ENCODE measurements at places on chromosomes 5 and 9. TPM values are rescaled to one million over a fixed set of nuclear protein-coding genes. Genes with fewer than 3 reads are reported as not detected.

- no peak for DNase-seq
Measured at GRCh38 chr9:128361296-128361985, 9.7 kb upstream of the URM1 start.

ENTPD2 gene
- 7.5 TPM for polyA plus RNA-seq

- DNase-seq, result no peak
Measured at GRCh38 chr5:138651767-138652117, 76.5 kb upstream of the HSPA9 start.

- no peak for DNase-seq
Measured at GRCh38 chr5:22855824-22856223, 2.7 kb upstream of the CDH12 start.

IFNA2 gene
- polyA plus RNA-seq, result not detected

RLN2 gene
- 0.88 TPM for polyA plus RNA-seq

PRSS3 gene
- polyA plus RNA-seq, result not detected

ACOT12 gene
- polyA plus RNA-seq, result not detected

DNA sequence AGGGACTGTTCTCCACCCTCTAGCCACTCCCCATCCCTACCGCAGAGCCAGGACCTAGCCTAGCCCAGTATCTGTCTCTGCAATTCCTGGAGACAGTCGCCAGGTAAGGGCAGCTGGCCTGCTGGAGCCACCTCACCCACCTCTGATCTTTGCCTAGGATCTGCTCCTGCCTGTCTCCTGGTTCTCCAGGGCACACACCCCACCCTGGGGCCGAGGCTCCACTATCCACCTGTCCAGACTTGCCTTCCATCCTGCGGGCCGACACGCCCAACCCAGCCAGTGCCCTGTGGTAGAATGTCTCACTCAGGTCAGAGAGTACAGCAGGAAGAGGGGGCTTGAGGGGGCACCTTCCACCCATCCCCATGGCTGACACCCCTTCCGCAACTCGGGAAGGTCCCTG, 15.7 kb upstream of the AQP7 start:
- DNase-seq, result no peak

DNA sequence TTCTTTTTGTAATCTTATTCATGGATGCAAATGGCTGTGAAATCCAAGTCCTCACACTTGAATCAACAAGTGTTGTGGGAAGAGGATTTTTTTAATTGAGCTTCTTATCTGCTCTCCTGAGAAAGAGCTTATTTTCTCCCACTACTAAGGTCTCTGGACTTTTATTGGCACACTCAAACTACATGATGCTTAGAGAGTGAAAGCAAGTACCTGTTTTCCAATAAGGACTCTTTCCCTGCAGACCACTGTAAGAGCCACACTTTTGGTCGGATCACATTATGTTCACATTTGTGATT, 546.4 kb upstream of the ARRDC3 start:
- no peak for DNase-seq

DNA sequence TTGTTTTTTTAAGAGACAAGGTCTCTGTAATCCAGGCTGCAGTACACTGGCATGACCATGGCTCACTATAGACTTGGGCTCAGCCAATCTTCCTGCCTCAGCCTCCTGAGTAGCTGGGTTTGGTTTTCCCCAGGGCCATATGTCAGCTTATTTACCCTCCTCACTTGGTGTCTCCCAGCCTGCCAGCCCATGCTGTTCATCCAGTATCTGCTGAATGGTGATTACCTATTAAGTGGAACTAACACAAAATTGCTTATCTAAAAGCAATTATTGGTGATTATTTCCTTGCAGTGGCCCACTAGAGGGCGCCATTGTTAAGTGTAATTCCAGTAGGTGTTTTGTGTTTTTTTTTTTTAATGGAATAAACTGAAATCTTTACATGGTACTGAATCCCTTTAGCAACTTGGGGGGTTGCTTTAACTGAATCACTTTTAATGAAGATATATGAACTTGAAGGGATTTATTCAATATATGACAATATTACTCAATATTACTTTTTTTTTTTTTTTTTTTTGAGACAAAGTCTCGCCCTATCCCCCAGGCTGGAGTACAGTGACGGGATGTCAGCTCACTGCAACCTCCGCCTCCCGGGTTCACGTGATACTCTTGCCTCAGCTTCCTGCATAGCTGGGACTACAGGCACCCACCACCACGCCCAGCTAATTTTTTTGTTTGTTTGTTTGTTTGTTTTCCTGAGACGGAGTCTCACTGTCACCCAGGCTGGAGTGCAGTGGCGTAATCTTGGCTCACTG, 13.8 kb downstream of the EXOSC2 start:
- DNase-seq, result peak; percentile 77

SLC6A7 gene
- 0.75 TPM for polyA plus RNA-seq

SLC6A19 gene
- polyA plus RNA-seq, result 0.03 TPM

DNA sequence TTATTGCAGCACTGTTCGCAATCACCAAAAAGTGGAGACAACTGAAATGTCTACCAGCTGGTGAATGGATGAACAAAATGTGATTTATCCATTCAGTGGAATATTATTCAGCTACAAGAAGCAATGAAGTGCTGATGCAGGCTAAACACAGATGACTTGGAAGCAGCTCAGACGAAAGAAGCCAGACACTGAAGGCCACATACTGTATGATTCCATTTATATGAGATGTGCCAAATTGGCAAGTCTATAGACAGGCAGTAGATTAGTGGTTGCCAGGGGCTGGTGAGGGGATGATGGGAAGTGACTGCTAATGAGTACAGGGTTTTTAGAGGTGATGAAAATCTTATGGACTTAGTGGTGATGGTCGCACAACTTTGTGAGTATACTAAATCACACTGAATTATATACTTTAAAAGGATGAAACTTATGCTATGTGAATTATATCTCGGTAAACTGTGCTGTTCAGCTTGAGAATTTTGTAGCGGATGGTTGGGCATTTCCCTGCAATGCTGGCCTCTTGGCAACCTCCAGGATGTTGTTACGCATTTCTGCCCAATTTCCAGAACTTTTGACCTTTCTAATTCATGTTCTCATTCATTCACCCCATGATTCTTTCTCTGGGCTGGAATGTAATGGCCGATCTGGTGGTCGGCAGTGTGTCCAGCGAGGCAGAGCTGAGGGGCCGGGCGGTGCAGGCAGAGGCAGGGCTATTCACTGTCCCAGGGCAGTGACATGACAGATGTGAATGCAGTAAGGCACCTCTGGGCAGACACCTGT, 22.0 kb upstream of the WNK2 start:
- DNase-seq, result peak; percentile 81

GRCh38 chr9:97975376-97975775, 7.8 kb upstream of the ANP32B start:
- DNase-seq, result no peak

DNA sequence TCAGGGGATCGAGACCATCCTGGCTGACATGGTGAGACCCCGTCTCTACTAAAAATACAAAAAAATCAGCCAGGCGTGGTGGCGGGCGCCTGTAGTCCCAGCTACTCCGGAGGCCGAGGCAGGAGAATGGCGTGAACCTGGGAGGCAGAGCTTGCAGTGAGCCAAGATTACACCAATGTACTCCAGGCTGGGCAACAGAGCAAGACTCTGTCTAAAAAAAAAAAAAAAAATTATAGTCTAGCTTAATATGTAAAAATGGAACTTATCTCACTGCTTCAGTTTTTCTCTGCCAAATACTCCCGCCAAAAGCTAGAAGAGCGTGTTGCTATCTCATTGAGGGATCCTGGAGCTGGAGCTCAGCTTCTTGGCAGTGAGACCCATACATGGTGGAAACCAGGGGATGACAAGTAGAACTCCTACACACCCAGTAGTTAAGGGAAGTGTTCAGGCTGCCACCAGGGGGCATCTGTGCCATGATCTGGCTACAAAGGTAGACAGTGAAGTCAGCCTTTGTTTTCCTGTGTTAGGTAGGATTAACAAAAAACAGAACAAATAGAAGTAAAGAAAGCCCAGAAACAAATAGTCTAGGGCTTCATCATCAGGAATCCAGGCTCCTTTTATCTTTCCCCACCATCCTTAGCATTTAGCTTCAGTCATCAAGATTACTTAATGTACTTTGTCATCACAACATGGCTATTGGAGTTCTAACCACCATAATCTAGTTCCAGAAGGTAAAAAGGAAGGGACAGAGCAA, 33.6 kb upstream of the GLIPR2 start:
- peak; percentile 78 for DNase-seq

GPR150 gene
- 0.08 TPM for polyA plus RNA-seq

GRCh38 chr5:675871-676698, 17.1 kb downstream of the TPPP start:
- DNase-seq, result no peak

SRD5A1 gene
- polyA plus RNA-seq, result 9.7 TPM

PCDHGB7 gene
- polyA plus RNA-seq, result 8.3 TPM

LVRN gene
- 3.6 TPM for polyA plus RNA-seq

SPINK7 gene
- not detected for polyA plus RNA-seq

DNAH5 gene
- 0.69 TPM for polyA plus RNA-seq

- no peak for DNase-seq
Measured at GRCh38 chr9:6197330-6197729, 18.3 kb upstream of the IL33 start.

DNA sequence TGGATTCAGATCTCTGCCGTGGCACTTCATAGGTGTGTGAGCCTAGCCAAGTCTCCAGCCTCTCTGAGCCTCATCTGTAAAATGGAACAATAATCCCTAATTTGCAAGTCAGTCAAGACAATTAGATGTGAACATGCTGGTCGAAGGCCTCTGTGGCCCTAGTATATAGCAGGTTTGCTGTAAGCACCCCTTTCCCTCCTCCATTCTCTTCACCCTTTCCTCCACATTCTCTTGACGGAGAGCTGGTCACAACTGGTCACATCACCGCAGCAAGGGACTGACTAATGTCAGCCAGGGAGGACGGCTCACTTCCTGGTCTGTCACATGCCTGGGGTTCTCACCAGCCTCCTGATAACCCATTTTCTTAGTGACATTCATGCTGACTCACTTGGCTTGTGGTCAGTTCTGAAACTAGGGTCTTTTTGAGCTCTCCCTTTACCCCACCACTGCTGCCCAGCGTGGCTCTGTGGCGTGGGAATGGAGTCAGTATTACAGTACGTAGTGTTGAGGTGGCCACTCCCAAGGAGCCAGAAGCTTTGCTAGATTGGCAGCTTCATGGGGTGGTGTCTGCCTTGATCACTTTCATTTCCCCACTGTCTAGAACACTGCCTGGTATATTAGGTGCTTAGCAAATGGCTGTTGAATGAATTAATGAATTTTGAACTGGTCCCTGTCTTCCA, 47.8 kb downstream of the ERGIC1 start:
- DNase-seq, result no peak

GRCh38 chr9:85508616-85509015, 233.1 kb downstream of the AGTPBP1 start:
- no peak for DNase-seq

IL4 gene
- polyA plus RNA-seq, result not detected

- no peak for DNase-seq
Measured at GRCh38 chr5:143733665-143734455, 78.1 kb upstream of the HMHB1 start.

- DNase-seq, result no peak
Measured at GRCh38 chr5:88671505-88672499, 211.2 kb downstream of the MEF2C start.

DNA sequence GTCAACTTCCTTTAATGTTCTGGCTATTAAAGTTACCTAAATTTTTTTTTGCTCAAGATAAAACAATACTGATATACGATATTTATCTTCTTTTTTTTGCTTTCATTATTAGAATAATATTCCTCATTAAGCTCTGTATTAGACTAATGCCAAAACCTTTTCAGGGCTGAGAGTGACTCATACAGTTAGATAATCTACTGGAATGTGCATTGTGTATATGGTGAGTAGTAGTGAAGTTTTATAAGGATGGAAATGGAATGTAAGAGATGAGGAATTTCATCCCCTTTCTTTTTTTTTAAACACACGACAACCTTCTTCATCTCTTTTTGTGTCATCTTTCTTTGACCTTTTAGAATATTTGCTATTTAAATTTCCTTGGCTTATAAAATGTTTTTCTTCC, 268.6 kb downstream of the ISL1 start:
- DNase-seq, result no peak

TSSK1B gene
- not detected for polyA plus RNA-seq

DNA sequence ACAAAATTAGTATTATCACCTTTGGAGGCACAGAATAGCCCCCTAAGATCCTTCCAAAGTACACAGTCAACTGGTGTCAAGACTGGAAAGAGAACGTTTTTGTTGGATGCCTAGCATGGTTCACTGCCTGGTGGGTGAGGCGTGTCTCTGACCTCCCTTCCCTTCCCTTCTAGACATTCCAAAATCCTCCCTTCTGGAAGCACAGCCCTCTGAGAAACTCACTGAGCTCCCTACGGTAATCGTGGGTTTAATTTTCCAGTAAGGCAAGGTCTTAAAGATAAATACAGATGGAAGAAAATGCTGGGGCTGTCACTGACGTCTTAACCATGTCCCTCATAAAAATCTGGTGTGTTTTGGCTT, 138.8 kb downstream of the LIFR start:
- no peak for DNase-seq

PRR16 gene
- 21.3 TPM for polyA plus RNA-seq

PCDHB5 gene
- 2.7 TPM for polyA plus RNA-seq

DNA sequence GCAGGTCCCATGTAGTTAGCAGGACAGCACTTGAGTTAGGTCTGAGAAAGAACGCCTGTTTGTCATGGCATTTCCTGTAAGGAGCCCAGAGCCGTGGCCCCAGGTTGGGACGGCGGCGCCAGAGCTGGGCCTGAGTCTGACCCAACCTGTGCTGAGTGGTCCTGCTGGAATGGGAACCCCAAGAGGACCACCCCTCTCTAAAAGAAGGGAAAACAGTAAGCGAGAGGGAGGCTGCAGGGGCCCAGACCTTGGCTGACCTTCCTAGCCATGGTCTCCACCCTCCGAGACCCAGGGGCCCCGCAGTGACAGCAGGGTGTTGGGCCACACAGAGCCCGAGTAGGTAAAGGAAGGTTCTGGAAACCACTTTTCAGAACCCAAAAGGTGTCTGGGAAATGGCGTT, 1.8 kb upstream of the LRRC14B start:
- no peak for DNase-seq

ECSCR gene
- 29.7 TPM for polyA plus RNA-seq

SPATA31D4 gene
- polyA plus RNA-seq, result not detected

DNA sequence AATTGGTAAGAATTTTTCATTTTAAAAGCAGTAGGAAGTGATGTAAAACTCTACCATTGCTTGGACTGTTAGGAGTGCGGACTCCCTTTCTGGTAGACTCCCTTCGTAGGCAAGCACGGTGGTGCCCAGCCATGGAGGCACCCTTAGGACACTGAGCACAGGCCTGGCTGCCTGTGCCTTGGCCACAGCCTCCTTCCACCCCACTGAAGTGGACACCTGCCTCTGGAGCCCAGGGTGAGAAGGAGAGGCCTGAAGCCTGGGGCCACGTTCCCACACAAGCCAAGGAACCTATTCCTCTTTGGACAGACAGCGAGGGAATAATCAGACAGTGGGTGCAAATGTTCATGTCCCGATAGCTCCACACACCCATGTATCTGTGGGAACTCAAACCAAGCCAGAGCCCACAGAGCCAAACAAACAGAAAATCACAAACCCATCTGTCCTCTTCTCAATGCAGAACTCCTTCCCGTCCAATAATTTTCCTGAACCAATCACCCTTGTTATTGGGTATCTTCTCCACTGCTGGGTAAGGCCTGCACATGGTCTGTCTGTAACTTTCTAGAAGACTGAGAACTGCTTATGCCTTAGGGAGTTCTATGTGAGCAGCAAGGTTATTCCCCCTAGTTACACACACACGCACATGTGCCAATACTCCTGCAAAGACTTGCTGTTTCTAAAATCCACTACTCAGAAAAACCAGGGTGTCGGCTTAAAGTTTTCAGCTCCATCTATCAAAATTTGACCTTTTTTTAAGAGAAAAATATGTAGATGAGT, 45.2 kb downstream of the UBE2QL1 start:
- no peak for DNase-seq

Measured in muscle of back (tissue), 13 donors.